ENCODE measurements at places on chromosomes 1 and 21.
A peak's percentile ranks its signal among the peaks of the same experiment; 100 is the strongest.

- peak; percentile 37 for DNase-seq
These were observed 99.8 kb upstream of the C1orf21 start for GRCh38 chr1:184287001-184287400.

GRCh38 chr21:40615505-40616376 is 231.2 kb downstream of the DSCAM start:
- DNase-seq = peak; percentile 19

DNA sequence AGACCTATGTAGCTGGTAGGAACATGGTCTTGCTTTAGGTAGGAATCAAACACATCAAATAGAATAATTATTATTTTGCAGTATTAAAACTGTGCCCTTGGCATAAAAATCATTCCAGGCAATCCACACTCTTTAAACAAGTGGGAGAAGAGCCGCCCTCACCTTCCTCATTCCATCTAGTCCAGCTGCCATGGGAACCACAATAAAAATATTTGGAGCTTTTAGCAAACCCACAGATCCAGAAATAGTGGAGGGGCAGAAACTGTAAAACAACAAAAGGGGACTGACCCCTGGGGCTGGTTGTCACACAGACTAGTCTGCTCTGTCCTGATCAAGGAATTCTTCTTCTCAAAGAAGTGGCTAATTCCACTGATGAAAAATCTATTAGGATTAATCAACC is 61.6 kb downstream of the PTPRC start:
- DNase-seq = no peak

- DNase-seq = no peak
These were observed 4.9 kb upstream of the GBP1 start for GRCh38 chr1:89069951-89070350.

DNA sequence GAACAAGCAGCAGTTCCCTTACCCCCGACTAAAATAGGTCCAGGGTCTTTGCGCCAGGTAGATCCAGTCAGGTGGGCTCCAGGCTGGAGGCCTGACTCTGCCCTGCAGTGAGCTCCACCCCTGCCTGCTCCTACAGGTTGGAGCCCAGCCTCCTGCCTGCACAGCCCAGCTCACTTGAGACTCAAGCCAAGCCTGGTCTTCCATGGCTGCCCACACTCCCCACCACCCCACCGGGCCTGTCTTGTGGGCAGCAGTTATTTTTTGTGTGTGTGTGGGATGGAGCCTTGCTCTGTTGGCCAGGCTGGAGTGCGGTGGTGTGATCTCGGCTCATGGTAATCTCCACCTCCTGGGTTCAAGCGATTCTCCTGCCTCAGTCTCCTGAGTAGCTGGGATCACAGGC is 28.5 kb downstream of the RAP1GAP start:
- DNase-seq = no peak

- no peak for DNase-seq
These were observed 9.6 kb upstream of the ECE1 start for GRCh38 chr1:21299780-21300395.

DNA sequence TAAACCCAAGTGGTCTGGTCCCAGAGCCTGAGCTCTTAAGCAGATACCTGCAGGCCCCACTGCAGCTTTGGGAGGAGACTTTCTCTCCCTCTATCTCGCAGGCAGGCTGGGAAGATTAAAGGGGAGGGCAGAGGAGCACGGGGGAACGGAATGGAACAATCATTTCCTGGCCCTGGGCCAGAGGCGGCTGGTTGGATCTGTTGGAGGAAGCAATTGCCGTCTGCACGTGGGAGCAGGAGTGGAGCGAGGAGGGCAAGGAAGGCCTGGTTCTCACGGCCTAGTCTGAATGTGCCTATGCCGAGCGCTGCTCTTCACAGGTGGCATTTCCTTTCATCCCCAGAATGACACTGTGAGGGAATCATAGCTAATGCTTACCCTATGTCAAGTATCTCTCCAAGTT is 23.7 kb downstream of the NKAIN1 start:
- DNase-seq = peak; percentile 89

- DNase-seq = no peak
These were observed 145.4 kb downstream of the GALNT2 start for GRCh38 chr1:230212405-230212936.

DNA sequence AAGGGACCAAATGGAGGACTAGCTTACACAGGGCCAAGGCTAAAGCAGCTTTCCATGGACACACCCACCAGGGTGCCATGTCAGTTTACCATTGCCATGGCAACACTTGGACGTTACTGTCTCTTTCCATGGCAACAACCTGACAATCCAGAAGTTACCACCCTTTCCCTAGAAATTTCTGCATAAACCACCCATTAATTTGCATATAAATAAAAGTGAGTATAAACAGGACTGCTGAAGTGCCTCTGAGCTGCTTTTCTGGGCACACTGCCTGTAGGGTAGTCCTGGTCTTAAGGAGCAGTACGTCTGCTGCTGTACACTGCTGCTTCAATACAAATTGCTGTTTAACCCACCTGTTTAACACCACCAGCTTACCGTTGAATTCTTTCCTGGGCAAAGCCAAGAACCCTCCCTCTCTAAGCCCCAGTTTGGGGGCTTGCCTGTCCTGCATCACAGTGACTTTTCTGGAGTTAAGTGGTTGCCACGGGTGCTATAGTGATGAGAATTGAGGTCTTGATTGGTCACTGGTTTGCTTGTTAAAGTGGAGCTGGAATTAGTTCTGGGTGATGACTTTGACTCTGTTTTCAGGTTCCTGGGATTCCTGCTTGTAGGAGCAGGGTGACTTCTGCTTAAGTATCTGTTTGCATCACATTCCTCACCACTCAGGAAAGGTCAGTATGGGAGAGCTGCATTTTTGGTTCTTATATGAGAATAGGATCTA is 83.2 kb downstream of the CLDN17 start:
- DNase-seq = peak; percentile 73

DNA sequence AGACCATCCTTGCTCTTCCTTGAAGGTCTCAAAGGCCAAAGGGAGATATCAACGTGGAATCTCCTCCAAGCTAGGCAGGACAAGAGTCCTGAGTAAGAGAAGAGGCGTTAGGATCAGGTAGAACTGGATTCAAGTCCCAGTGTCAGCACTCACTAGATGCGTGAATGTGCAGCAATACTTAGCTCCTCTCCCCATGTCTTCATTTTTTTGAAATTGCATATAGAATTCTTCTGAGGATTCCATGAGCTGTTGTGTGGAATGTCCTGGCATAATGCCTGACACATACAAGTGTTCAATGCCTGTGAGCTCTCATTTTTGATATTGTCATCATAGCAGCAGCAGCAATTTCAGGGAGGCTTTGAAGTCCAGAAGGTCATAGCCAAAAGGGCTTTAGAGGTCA is 333.2 kb downstream of the KCNH1 start:
- no peak for DNase-seq

DNA sequence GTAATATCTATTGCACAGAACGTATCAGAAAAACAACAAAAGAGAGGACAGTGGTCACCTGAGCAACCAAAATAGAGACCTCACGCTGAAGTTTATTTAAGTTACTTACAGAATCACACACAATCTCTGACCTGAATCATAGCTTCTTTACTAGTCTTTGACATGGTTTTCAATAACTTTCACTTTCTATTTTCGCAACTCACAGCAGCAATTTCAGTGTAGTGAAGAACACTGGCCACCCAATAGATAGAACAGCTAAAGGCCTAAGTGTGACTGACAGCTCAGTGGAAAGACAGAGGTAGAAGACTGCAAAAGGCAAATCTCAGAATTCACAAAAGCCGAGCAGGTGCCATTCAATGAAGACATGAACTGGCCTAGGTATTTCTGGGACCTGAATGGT is 435.6 kb upstream of the CHRM3 start:
- no peak for DNase-seq

DNA sequence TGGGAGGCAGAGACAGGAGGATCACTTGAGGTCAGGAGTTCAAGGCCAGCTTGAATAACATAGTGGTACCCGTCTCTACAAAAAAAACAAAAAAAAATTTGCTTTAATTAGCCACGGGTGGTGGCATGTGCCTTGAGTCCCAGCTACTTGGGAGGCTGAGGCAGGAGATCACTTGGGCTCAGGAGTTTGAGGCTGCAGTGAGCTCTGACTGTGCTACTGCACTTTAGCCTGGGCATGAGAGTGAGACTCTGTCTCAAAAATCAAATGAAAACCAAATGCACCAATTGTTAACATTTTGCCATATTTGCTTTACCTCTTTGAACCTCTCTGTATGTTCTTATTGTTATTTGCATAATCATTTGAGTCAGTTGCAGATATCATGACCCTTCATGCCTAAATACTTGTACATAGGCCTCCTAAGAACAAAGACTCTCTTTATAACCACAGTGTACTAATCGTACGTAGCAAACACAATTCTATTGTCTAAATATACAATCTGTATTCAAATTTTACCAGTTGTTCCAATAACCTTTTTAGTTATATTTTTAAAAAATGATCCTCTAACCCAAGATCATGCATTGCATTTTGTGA is 8.5 kb upstream of the NID1 start:
- DNase-seq = no peak

- no peak for DNase-seq
These were observed 347.2 kb downstream of the MATN1 start for GRCh38 chr1:30376054-30376697.

Data from NCI-H1417 (cell line).